ENCODE measurements at places on chromosomes 6 and 20.
A peak's percentile ranks its signal among the peaks of the same experiment; 100 is the strongest.

DNA sequence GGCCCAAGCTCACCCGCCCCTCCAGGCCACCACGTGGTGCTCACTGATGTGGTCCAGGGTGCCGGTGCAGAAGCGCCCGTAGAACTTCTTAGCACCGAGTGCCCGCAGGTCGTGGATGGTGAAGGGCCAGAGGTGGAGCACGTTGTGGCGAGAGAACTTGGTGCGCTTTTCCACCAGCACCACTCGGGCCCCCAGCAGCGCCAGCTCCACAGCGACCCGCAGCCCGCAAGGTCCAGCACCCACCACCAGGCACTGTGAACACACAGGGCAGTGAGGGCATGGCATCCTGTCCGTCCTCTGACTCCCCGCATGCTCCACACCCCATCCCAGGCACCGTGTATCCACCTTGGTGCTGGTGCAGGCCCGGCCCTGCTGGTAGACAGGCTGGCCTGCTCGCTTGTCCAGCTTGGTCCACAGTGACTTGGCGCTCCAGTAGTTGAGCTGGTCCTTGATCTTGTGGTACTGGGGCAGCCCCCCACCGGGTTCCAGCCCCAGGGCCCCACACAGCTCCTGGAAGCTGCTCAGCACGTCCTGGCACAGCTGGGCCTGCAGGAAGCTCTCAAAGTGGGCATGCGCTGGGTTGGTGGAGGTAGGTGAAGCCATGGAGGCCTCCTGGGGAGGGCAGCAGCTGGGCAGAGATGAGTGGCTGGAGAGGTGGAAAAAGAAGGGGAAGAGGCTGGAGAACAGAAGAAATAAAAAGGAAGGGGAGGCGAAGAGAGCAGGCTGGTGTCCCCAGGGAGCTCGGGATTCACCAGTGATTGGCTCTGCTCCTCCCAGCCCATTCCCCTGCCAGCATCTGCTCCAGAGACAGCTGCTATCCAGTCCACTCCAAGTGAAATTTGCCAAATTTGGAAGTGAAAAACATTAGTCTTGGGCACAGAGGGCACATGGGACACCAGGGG, 1.7 kb downstream of the MICAL1 start:
- peak; percentile 93 for DNase-seq

- DNase-seq, result no peak
Observed at GRCh38 chr6:24334285-24334684, 23.6 kb downstream of the DCDC2 start.

GRCh38 chr6:5726976-5727718, 279.6 kb downstream of the NRN1 start:
- DNase-seq, result no peak

DNA sequence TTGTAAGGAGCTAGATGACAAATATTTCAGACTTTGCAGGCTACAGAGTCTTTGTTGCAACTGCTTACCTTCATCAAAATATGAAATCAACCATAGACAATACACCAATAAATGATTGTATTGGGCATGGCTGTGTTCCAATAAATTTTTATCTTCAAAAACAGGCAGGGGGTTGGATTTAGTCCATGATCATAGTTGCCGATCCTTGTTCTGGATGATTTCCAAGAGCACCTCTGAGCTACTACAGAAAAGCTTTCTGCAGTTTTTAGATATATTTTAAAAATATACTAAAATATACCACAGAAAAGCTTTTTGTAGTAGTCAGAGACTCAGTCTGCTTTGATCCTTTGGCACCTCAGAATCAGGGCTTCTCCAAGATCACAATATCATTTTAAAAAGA, 145.0 kb downstream of the HTR1B start:
- DNase-seq, result no peak

GRCh38 chr6:148203970-148204369, 138.7 kb upstream of the SASH1 start:
- DNase-seq, result peak; percentile 23

DNA sequence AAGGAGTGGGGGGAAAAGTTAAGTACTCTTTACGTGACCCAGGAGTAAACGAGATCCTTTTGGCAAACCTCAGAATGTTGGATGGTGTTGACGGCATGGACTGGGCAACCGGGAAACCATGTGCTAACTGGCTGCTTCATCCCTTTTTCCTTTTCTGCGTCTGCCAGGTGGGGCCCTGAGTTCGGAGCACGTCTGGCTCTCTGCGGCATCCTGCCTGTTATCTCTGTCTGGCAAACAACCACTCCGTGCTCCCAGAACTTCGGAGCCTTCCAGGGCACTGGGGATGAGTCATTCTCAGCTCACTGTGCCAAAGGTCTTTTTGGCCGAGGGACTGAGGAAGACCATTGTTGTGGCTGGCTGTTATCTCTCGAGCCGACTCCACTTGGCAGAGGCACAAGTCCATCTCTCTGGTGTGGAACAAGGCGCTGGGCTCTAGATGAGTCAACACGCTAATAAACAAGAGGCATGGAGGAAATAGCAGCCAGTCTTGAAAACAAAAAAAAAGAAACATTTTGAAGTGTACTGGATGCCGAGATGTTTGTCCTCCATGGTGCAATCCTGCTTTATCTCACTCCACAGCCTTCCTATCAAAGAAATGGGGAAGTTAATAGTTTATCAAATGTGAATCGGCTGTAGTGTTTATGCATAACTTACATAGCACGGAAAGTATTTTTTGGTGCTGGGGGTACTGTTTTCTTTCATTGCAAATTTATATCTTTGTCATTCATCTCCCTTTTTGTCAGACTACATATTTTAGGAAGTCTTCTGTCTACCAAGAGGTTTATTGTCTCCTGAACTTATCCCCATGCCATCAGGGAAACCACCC, 64.6 kb upstream of the TXNDC5 start:
- DNase-seq, result no peak

Measured in NCI-H187 treated with DMSO at 0.1 percent for 48 hours (cell line).